ENCODE measurements at places on chromosomes 1 and 21. TPM values are rescaled to one million over a fixed set of nuclear protein-coding genes. Genes with fewer than 3 reads are reported as not detected.

DNA sequence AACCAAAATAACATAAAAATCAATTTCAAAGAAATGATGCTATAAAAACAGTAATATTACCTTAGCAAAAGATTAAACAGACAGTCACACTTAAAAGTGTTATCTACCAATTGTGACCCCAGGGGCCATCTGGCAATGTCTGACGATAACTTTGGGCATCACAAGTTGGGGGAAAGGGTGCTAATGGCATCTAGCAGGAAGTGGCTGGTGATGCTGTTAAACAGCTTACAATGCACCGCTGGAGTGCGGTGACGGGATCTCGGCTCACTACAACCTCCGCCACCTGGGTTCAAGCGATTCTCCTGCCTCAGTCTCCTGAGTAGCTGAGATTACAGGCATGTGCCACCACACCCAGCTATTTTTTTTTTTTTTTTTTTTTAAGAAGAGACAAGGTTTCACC, 27.6 kb downstream of the NUP133 start:
- DNase-seq = no peak

DNA sequence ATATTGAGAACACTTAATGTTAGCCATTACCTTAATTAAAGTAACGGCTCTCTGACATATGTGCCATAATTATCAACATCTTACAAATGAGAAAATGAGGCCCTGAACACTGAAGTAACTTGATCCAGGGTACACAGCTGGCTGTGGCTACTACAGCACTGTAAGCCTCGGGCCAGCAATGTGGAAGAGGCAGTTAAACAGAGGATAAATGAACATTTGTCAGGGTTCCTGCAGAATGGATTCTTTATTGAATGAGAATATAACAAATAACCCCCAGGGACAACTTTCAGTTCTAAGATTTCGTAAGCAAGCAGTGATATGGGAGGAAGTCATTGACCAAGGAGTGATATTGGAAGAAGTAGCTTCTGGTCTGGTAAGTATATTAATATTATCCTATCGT, 70.5 kb upstream of the SCYL3 start:
- no peak for DNase-seq

DNA sequence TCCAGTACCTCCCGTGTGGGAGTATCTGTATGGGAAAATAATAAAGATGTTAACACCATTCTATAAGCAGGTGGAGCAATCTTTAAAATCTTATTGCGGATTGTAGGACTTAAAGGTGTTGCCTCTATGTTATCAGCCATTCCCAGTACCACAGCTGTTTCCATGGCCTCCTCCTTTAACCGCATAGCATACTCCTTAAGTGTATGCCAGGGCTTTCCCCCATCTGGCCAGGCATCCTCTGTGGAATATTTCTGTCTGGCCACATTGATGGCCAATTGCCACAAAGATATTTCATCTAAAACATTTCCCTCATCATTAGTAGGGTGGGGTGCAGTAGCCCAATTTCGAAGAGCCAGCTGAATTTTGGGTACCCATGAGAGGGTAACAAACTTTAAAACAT, 7.3 kb upstream of the STUM start:
- DNase-seq = no peak

DNA sequence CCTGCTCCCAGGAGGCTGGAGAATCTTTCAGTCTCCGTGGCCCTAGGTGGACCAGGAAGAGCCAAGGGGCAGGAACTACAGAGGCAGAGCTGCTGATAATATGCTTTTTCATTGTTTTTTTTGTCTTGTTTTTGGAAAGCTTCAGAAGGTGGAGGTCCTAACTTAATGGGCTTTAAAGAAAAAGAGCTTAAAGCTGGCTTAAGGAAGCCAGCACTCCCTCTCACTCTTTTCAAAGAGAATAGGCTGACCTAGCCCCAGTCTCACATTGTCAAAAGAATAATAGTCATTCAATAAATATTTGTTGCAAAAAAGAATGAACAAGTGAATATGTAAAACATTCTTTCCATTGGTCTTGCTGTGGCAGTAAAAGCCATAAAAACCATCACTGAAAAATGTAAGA, 61.0 kb upstream of the RRP15 start:
- no peak for DNase-seq

DNA sequence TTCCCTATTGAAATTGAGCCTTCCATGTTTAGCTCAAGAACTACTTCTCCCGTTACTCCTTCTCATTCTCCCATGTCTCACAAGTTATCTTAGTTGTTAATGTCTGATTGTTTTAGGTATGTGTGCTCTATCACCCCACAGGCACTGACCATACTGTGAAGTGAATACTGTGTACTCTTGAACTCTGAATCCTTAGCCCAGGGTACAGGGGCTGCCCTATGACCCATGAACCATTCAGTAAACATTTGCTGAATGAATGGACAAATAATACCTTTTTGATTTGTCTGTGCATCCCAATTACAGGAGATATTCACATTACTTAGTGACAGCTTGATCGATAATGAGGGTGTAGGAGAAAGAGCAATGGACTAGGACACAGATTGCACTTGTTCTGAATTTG, 169.4 kb upstream of the BEND5 start:
- DNase-seq = no peak

DNA sequence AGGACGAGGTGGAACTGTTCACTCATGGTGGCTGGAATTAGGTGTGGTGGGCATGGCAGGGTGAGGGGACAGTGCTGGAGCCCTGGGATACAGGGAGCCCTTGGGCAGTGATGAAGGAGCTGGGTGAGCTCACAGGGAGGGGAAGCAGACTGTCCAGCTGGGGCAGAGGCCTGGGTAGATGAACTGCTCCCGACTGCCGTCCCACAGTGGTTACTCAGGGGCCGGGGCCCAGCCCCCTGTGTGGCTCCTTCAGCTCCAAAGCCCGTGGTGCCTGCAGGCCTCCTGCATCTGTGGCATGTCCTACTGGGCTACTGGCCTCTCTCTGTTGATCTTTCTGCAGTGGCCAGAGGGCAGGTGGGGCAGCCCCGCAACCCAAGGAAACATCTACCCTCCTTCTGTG, 661.1 kb downstream of the NPHP4 start:
- DNase-seq = no peak

DNA sequence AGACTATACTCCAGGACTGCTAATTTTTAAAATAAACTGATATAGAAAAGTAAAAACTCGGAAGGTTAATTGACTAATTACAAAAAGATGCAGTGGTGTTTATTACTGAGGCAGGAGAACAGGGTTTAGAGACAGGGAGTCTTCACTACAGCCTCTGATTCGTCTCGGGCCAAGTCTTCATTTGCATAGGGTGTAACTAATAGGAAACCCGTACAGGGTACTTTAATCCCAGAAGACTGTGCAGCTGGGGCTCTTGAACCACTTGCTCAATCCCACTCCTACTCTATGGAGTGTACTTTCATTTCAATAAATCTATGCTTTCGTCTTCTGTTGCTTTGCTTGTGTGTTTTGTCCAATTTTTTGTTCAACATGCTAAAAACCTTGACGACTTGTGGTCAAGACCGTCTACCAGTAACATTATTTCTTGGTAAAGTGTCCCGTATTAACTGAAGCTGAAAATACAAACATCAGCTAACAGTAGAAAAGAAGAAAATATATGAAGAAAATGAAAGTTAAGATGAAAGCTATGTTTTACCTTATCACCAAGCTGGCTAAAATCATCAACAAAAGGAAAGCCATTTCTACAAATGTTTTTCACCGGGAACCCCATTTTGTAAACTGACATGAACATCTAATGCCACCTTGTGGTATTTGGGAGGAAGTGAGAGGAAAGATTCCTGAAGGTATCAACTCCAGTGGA, 8.0 kb downstream of the SDHB start:
- DNase-seq = peak; percentile 64

DNA sequence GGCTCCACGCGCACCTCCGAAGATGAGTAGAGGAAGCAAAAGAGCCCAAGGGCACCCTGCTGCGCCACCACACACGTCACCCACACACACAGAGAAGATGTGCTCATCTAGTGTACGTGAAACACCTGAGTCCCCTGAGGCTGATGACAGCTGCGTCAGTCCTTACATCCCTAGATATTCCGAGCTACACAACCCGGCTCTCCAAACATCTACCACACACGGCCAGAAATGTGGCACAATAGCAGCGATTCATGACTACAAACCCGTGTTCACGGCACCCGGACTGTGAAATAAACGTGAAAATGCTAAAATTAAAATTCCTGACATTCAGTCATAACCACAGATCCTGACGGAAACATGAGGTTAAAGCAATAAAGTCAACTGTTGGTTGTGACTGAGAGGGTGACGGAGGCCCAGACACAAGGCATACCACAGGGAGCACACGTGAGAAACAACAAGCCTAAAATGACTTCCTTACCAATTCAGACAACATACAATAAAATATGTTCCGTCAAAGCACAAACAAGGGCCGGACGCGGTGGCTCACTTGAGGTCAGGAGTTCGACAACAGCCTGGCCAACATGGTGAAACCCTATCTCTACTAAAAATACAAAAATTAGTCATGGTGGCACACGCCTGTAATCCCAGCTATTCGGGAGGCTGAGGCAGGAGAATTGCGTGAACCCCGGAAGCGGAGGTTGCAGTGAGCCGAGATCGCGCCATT, 7.3 kb downstream of the SSU72 start:
- no peak for DNase-seq

DNA sequence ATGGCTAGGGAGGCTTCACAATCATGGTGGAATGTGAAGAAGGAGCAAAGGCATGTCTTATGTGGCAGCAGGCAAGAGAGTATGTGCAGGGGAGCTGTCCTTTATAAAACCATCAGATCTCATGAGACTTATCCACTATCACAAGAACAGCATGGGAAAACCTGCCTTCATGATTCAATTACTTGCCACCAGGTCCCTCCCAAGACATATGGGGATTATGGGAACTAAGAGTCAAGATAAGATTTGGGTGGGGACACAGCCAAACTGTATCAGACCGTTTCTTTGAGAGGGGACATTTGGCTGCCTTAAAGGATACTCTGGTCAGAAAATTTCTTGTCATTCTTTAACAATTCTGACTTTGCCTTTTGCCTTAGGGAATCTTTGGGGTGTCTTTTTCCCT, 3.2 kb upstream of the XPR1 start:
- DNase-seq = no peak

GSTM4 gene
- 10.5 TPM for total RNA-seq

PRAMEF4 gene
- not detected for total RNA-seq

PTPRU gene
- total RNA-seq = 25.8 TPM

Measured in fibroblast of lung (primary cell).